ENCODE measurements at places on chromosomes 12 and 14.

GRCh38 chr14:99902925-99903324 is 109.7 kb downstream of the EML1 start:
- DNase-seq: no peak

DNA sequence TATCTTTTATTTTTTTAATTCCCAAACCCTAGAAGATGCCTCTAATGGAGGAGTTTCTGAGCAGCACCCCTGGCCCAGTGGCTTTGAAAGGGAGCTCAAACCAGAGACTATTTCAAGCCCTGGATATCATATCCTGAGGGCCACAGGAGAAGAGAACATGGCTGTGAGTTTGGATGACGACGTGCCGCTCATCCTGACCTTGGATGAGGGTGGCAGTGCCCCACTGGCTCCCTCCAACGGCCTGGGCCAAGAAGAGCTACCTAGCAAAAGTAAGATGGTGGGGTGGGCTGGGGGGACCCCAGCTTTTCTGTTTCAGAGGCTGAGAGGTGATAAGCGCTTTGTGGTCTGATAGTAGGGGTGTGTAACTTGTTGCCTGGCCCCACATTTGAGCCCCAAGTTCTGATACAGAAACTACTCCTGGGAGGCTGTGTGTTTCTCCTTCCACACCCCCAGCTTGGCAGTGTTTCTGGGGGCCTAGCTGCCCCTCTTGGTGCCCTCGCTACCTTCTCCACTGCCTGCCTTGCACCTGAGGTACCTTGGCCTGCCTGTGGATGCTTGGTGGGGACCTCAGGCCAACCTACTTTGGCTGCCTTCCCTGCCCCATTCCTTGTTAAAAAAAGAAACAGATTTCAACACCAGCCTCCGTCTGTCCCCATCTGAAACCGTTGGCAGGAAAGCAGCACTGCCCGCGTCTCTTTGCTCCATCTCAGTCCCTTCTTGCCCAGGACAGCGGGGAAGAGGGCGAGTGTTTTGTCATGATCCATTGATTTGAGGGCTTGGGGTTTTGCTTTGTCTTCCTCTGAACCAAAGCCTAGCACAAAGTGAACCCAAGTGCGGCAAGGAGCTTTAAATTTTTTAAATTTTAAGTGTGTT is 5.7 kb downstream of the TPCN1 start:
- DNase-seq: no peak

GRCh38 chr14:29205658-29206057 is 439.1 kb downstream of the FOXG1 start:
- DNase-seq: no peak

GRCh38 chr12:107042801-107043200 is 50.5 kb downstream of the CRY1 start:
- DNase-seq: no peak

GRCh38 chr12:96824074-96824837 is 82.8 kb upstream of the NEDD1 start:
- no peak for DNase-seq

- DNase-seq: no peak
Measured at GRCh38 chr12:122861587-122861970, 26.3 kb downstream of the HIP1R start.

DNA sequence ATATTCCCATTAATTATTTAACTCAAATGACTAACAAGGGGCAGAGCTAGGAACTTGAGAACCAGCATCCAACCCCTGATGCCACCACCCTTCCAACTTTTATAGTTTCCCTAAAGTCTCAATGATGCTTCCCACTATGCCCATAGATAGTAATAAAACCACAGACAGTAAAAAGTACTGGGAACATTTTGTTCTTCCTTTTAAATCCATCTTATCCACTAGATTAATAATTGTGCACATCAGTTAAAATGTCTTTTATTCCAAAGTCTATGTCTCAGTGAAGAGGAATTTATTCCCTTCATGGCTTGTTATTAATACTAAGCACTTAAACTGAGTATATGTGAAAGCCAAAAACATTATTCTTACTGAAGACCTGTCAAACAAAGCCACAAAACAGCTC is 45.8 kb downstream of the SINHCAF start:
- no peak for DNase-seq

DNA sequence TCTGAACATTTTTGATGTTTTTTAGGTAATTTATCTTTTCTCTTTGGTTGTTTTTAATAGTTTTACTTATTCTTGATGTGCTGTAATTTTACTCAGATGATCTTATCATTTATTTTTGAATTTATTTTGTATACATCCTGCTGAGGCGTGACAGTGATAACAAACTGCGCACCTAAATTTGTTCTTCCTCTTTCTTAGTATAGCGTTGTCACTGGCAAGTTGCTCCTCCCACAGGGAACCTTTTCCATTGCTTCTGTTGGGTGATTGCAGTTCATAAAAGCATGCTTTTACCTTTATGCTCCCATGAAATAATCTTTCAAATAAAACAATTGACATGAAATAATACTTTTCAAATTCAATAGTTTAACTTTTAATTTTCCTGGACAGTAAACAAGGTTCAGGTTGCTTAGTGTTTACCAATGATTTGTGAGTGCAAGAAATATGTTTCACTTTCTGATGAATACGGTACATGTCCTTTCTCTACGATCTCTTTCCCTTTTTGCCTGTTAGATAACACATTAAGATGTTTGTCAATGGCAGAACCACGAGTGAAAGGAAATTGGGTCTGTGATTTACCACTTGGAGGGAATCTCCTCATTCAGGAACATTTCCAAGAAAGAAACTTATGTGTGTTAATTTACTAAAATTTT is 223.3 kb downstream of the CCDC91 start:
- DNase-seq: no peak

GRCh38 chr12:6724409-6724797 is 557 bp downstream of the COPS7A start:
- no peak for DNase-seq

DNA sequence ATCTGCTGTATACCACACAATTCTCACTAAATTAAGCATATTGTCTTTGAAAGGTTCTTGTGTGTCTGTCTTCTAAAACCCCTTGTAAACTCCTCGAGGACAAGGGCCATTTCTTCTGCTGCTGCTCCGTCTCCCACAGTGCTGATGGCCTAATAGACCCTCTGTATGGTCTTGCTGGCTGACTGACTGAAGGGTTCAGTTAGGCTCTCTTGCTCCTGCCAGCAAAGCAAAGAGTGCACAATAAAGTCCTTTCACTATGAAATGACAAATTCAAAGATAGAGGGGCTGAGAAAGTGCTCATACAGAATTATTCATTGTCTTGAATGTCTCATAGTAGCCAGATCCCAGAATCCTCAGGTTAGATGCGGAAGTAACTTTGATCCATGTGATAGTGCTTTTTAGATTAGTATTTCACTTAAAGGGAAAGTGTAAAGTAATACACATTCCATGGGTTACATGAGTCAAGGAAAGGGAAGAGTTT is 14.2 kb upstream of the RIOX1 start:
- DNase-seq: no peak

GRCh38 chr12:121575952-121576625 is 4.7 kb downstream of the KDM2B start:
- DNase-seq: peak; percentile 49

GRCh38 chr12:130474599-130475269 is 137.0 kb downstream of the PIWIL1 start:
- no peak for DNase-seq

DNA sequence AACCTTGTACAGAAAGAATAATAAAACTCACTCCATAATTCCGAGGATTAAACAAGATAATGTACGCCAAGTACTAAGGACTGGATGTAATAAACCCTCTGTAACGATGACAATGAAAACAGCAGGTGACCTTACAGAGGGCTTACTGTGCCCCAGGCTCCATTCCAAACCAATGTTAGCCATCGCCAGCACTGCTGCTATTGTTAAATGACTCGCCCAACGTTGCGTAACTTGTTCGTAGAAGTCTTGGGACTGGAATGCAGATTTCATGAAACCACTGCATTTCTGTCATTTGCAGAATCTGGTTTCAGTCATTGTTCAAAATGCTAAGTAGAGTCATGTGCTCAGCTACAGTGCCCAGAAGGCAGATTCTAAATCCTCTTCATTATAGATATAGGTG is 728 bp upstream of the STON2 start:
- peak; percentile 21 for DNase-seq

DNA sequence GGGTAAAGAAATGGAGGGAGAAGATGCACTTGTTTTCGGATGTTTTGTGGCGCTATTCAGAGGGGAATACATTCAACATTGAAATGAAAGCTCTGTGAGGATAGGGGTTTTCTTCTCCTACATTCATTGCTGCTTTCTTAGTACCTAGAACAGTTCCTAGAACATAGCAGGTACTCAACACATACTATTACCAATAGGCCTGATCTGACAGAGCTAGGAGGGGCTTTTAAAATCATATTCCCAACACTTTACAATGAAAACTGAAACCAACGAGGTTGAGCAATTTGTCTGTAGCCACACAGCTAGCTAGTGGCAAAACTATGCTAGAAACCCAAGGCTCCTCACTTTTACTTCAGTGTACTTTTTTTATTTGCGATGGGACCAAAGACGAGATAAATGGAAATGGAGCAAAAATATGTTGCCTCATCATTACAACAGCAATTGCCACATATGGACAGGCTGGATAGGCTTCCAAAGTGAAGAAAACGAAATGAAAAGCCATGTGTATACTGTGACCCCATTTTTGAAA is 23.1 kb upstream of the IL22 start:
- no peak for DNase-seq

DNA sequence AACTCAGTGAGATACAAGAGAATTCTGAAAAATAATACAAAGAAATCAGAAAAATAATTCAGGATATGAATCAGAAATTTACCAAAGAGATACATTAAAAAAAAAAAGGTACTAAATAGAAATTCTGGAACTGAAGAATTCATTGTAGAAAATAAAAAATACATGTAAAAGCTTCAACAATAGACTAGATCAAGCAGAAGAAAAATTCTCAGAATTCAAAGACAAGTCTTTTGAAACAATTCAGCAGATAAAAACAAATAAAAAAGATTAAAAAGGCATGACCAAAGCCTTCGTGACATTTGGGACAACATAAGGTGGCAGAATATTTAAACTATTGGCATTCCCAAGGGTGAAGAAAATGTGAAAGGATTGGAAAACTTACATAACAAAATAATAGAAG is 133.1 kb upstream of the CNOT2 start:
- no peak for DNase-seq

- peak; percentile 59 for DNase-seq
Measured at GRCh38 chr12:89354612-89355067, 2.3 kb upstream of the DUSP6 start.

GRCh38 chr14:33839193-33840076 is 111.4 kb downstream of the EGLN3 start:
- DNase-seq: peak; percentile 79

- DNase-seq: no peak
Measured at GRCh38 chr12:80590085-80590484, 117.3 kb upstream of the MYF6 start.

DNA sequence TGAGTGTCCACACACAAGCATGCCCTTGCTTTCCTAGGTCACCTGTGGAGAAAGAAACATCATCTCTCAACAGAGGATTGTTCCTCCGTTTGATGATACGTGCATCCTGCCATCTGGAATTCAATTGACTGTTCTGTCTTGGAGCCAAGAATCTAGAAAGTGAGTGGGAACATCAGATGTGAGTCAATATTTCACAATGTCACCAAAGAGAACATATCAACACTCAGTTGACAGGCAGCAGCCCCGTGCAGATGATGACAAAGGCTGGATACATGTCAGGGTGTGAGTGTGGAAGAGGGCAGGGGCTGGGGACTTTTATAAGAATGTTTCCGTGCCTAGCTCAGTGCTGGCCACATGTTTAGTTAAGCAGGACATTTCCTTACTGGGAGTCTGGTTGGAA is 76.1 kb downstream of the TBC1D30 start:
- no peak for DNase-seq

- no peak for DNase-seq
Measured at GRCh38 chr12:77435446-77436091, 370.2 kb upstream of the E2F7 start.

- no peak for DNase-seq
Measured at GRCh38 chr12:96295532-96296160, 101.5 kb downstream of the ELK3 start.

DNA sequence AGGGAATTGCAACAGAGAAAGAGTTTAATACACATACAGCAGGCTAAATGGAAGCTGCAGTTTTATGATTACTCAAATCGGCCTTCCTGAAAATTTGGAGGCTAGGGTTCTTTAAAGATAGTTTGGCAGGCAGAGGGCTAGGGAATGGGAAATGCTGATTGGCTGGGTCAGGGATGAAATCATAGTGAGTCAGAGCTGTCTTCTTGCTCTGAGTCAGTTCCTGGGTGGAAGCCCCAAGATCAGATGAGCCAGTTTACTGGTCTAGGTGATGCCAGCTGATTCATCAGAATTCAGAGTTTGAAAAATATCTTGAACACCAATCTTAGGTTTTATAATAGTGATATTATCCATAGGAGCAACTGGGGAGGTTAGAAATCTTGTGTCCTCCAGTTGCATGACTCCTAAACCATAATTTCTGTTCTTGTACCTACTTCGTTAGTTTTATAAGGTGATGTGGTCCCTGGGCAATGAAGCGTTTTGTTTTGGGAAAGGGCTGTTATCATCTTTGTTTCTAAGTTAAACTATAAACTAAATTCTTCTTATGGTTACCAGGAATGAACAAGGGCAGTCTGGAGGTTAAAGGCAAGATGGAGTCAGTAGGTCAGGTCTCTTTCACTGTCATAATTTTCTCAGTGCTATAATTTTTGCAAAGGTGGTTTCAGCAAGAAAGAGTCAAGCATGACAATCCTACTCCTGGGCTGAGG is 257.8 kb upstream of the CCDC196 start:
- DNase-seq: no peak

DNA sequence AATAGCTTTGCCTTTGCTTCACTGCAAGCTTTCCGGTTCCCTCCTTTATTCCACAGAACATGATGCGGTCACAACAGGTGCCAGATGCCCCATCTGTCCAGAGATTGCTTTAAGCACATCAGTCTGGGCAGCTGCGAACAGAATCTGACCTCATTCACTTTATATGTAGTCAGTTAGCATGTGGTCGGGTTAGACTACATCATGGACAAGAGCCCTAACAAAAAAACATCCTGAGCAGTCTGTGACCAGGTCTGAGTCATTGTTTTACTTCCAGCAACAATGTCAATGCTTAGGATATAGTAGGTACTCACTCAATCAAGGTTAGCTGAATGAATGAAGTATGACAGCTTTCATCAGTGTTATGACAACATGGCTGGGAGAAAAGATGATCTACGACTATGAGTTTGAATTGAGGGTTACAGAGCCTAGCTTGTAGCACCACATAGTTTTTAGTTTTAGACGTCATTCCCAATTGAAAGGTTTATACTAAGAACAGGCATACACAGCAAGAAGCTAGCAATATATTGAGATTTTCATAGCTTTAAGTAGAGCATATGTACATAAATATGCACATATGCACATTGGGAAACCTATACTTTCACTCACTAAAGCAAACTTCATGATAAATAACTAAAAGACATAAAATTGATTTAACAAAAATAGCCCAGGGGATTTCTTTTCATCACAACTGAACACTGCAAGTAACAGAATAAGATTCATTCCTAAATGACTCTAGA is 64.2 kb upstream of the TMCC3 start:
- peak; percentile 94 for DNase-seq

- DNase-seq: no peak
Measured at GRCh38 chr14:71415404-71415690, 508.1 kb downstream of the PCNX1 start.

GRCh38 chr14:91125271-91125660 is 11.4 kb downstream of the DGLUCY start:
- no peak for DNase-seq

GRCh38 chr14:55582746-55583145 is 2.7 kb downstream of the KTN1 start:
- no peak for DNase-seq

GRCh38 chr14:102457509-102457908 is 52.1 kb downstream of the ANKRD9 start:
- DNase-seq: no peak

All from tongue (tissue), 3 donors.